ENCODE measurements at places on chromosomes 12 and 14.

GRCh38 chr12:109714141-109714912 lies 702 bp downstream of the FAM222A start:
- peak; percentile 44 for DNase-seq

GRCh38 chr14:57323721-57324120 lies 55.0 kb downstream of the AP5M1 start:
- no peak for DNase-seq

GRCh38 chr12:23169696-23170013 lies 544.7 kb downstream of the ETNK1 start:
- no peak for DNase-seq

DNA sequence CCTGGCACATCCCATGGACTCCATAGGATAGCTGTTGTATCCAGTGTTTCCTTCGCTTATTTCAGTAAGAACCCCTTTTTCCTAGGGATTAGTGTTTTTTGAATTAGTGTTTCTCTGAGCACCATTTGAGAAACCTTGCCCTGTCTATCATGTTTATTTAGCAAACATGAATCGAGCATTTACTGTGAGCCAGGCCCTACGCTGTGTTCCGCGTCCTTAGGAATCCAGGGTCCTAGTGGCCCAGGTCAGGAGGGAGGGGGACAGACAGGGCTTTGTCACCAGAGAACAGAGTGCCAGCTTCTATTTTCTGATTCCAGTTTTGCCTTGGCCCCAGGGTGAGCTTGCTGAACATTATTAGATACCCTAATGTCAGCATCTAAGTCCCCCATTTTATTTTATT lies 2.5 kb downstream of the TEAD4 start:
- no peak for DNase-seq

DNA sequence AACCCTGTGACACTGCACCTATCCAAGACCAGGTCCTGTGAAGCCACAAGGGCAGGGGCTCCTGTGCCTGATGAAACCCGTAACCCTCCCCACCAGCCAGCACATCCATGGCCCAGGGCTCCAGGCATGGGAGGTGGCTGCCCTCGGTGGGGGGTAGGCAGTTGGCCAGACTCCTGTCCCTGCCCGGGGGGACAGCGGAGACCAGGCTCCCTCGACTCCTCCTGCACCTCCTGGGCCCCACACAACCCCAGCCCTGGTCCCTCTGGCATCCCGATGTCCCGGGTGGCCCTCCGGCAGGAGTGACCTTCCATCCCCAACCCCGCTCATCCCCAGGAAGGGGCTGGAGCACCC lies 11.4 kb downstream of the AKT1 start:
- DNase-seq = no peak

- no peak for DNase-seq
These were observed 193.5 kb upstream of the EEA1 start for GRCh38 chr12:93122569-93123091.

DNA sequence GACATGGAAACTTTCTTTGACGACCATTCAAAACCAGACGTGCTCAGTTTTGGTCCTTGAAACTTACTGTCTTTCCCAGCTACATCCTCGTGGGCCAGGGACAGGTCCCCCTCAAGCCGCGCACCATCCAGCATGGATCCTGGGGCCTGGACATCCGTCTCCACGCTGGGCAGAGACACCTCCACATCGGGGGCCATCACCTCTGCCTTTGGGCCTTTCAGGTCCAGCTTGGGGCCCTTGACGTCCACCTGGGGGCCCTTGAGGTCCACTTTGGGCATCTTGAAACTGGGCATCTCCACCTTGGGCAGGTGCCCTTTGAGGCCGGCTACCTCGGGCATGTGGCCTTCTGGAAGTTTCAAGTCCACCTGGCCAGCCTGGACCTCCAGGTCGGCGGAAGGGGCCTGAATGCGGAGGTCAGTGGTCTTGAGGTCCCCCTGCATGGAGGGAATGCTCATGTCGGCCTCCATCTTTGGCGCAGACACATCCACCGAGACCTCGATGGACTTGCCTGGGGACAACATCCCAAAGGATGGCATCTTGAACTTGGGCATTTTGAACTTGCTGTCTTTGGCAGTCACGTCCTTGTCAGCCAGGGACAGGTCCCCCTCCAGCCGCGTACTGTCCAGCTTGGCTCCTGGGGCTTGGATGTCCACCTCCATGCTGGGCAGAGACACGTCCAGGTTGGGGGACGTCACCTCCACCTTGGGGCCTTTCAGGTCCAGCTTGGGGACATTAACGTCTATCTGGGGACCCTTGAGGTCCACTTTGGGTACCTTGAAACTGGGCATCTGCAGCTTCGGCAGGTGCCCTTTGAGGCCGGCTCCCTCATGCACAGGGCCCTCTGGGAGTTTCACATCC lies 17.1 kb downstream of the PLD4 start:
- no peak for DNase-seq

GRCh38 chr12:43841253-43841652 lies 5.4 kb downstream of the TMEM117 start:
- no peak for DNase-seq

DNA sequence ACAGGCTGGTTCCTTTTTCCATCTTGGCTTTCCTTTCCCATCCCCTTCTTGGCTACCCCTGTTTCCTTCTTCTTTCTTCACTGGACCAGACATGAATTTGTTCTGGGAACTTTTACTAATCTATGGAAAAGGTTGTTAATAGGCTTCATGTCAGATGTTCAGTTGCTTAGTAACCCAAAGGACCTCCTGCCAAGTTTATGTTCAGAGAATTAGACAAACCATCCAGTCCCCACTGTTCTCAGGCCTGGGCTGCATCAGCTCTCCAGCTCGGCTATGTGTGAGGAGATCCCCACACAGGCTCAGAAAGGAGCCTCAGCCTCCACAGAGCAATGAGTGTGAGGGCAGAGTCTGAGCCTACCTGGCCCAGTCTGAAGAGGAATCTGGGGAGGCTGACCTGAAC lies 78.0 kb downstream of the AKAP6 start:
- DNase-seq = peak; percentile 42

DNA sequence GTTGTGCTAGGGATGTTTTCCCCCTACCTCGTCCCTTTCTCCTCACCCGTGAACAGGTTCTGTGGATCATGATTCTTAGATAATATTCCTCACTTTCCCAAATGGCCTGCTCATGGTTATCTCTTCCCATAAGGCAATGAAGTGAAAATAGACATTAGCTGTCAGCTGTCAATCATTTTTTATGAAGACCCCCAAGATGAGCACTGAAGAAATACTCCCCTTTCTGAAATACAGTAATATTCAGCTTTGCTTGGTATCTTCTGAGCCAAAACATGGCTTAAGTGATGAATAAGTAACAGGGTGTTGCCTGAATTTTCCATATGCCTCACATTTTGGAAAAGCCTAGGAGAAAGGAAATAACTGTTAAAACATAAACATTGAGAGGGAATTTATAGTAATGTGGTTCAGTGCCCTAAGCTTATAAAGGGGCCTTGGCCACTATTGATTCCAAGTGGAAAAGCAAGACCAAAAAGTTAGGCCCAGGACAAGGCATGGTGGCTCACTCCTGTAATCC lies 70.7 kb upstream of the NAP1L1 start:
- DNase-seq = no peak

DNA sequence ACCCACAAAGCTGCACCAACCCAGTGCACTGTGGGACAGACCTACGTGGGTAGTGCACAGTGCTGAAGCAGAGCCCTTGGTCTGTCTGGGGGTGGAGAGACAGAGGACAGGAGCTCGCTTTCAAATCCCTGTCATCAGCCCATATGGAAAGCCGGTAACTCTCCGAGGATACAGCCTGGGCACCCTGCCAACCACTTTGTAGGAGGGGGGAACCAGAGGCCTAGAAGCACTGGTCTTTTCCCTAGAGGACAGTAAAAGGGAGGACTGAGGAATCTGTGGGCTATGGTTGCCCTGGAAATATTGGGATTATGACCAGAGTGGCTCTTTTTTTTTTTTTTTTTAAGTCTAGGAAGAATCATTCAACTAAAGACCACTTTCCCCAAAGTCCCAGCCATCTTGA lies 74.3 kb downstream of the MAP3K9 start:
- peak; percentile 60 for DNase-seq

- peak; percentile 16 for DNase-seq
These were observed 1.1 kb upstream of the RFX4 start for GRCh38 chr12:106581543-106582248.

DNA sequence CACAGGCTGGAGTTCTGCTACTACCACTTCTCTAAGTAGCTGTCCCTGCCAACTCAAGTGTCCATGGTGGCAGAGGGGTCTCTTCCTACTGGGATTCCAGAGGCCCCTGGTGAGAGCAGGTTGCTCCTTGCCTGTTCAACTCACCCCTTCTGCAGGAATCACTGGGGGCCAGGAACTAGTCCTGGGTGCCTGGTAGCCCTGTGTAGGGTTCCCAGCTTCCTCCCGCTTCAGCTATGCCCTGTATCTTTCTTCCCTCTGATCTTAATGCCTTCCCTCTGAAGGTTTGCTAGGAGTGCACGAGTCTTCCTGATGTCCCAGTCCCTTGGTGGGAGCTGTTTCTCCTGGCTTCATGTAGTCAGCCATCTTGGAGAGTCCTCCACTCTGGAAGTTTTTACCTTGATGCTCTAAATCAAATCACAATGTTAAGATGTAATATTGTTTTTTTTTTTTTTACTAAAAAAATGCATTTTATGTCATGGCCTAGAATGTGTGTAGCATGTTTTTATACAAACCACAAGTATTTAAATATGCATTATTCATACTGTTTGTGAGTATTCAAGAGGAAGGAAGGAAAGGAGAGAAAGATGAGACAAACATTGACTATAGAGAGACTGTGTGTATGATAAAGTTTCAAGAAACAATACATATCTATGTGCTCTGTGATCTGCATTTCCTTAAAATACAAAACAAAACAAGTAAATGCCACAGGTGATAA lies 54.7 kb downstream of the FRS2 start:
- peak; percentile 60 for DNase-seq

DNA sequence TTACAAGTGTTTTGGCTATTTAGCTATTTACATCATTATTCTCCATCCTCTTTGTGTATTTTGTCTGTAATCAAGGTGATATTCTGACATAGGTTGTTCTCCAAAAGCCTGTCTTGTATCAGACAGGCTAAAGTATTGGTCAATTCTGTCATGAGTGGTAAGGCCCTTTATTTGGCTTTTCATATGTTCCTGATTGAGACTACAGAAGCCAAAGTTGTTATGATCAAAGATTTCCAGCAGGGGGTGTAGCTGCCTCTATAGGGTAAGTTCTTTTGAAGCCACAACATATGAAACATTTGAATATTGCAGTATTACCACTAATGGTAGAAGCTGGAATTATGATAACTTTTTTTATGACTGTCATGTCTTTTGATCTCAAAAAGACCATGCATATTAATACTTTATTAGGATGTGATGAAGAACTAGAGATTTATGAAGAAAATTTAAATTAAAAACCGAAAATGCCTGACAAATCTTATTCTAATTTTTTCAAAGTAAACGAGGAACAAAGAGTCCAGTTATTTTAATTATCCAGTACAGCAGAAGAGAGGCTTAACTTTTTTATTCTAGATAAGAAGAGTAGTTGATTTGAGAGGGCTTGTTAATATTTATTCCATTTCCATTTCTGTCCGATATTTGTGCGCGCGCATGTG lies 3.4 kb upstream of the ARHGAP5 start:
- peak; percentile 80 for DNase-seq

GRCh38 chr12:53476769-53477209 lies 22.5 kb downstream of the MAP3K12 start:
- DNase-seq = peak; percentile 49

Data from fibroblast of skin of right biceps (primary cell).